ACHN (cell line): ENCODE measurements at places on chromosomes 7 and 10.

DNA sequence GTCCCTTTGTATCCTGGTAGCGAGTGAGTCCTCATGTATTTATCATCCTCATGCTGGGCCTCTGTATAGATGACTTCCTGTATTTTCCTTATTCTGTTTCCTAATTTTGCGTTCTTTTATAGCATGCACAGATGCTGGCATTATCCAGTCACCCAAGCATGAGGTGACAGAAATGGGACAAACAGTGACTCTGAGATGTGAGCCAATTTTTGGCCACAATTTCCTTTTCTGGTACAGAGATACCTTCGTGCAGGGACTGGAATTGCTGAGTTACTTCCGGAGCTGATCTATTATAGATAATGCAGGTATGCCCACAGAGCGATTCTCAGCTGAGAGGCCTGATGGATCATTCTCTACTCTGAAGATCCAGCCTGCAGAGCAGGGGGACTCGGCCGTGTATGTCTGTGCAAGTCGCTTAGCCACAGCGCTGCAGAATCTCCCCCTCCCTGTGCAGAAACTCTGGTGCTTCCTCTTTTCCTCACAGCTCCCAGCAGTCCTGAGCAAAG, 183.1 kb upstream of the PRSS58 start:
- DNase-seq, result no peak

DNA sequence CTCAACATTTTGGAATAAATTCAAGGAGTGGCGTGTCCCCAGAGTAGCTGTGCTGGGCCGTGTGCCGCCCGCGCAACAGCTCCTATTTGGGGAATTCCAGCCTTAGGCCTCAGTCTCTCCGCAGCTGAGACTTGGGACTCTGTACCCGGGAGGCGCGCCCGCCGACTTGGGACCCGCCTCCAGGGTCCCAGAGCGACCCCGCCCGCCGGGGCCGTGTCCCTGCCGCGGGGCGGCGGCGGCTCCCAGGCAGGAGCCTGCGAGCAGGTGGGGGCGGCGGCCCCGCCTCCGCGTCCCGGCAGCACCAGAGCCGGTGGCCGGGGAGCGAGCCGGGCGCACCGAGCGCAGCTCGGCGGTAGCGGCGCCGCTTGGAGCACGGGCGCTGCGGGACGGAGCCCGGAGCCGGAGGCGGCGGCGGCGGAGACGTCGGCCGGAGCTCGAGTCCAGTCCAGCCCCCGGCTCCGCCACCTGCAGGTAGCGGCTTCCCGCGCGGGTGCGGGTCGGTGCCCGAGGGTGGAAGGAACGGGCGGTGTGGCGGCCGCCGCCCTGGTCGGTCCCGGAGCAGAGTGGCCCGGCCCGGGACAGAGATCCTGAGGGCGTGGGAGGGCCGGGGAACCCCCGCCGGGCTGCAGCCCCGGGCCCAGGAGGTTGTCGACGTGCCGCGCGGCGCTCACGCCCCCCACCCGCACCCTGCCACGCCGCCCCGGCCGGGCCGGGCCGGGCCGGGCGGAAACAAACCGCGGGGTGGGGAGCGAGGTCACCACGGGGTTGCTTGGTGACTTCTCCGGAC, at the start of gene WIPF3:
Gene WIPF3 (plus strand): TSS at position 301 of the 787 bp plus-strand sequence. CDS start 28,217 bp downstream, outside the sequence.
- DNase-seq, result peak; percentile 50

GRCh38 chr7:55504967-55505658, 67.2 kb downstream of the VOPP1 start:
- no peak for DNase-seq

DNA sequence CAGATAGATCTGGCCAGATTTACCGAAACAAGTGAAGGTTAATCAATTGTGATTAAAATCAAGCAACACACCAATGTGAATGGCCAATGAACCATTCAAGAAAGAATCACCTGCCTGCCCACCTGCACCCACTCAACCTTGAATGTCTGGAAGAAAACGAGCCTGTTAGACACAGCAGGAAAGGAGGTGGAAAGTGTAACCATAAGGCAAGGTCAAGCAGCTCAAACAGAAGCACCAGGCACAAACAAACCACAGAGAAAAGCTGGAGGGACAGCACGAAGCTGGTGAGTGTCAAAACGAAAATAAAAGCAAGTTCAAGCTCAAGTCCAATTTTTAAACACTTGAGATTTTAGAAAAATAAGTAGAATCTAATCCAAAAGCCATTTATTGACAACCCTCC, 64.9 kb downstream of the STEAP1B start:
- no peak for DNase-seq

DNA sequence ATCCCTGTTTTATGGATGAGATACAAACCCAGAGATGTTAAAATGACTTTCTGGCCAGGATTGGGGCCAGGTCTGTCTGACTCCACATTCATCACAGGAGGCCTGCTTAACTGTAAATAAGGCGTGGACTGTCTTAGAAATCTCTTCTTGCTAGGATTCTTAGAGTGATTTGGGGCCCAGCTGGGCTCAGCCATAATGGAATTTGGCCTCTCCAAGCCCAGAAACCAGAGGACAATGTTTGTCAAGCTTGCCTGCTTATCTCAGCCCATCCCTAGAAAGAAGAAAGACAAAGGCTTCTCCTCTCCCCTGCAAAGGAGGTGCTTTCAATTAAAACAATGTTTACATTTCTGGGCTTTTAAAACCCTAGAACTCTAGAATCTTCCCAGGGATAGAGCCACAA, 2.9 kb downstream of the HABP2 start:
- DNase-seq, result no peak

GRCh38 chr10:103982639-103983038, 15.7 kb downstream of the SLK start:
- DNase-seq, result peak; percentile 45

DNA sequence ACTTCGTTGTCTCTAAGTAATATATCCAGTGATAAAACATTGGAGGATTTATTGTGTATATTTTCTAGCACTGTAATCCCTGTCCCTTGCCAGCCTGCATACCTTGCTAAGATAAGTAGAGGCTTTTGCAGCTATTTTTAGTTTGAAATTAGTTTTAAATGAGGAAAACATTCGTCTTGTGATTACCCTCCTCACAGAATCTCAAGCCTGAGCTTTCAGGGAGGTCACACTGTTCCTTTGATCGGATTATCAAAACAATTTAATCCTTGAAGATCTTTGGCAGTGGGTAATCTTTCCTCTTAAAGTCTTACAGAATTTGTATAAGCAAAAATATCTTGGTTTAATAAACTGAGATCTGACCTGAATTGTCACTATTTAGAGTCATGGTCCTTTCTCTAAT, 897.0 kb upstream of the CELF2 start:
- no peak for DNase-seq

GRCh38 chr7:156082048-156083040, 270.1 kb upstream of the SHH start:
- DNase-seq, result no peak

DNA sequence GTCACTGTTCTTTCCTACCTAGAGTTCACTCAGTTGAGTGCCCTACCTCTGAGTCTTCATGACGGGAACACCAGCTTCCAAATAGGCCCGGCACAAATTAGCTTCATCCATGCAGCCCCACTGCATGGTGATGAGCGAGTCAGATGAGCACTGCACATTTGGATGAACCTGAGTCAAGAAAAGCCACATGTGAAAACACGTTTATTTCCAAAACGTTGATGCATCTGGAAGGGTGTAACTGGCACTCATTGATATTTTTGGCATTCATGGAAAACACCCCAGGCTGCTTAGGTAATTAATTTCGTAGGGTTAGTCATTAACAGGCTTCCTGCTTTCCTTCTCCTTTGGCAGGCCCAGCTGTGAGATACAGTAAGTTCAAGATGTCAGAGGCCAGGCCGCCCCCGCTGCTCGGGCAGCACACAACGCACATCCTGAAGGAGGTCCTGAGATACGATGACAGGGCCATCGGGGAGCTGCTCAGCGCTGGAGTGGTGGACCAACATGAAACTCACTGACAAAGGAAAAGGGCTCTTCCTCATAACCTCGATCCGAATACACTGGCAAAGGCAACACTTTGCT, 725.2 kb downstream of the SUGCT start:
- DNase-seq, result no peak

DNA sequence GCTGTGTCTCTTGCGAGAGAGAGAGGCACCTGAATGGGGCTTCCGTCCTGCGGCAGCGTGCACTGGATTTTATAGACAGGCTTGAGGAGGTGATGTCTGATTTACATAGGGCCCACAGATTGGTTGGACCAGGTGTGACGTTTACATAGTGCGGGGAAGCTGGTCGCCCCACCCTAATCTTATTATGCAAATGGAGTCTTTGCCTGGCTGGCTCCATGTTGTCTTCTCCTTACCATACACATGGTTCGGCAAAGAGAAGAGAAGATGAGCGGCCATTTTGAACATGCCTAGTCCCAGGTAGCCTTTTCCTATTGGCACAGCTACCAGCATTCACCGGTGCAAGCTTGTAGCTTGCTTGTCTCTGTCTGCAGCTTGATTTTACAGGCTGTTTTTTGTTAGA, 238.5 kb upstream of the GALNT17 start:
- DNase-seq, result no peak

GRCh38 chr10:89632824-89633223, 12.2 kb downstream of the PANK1 start:
- peak; percentile 35 for DNase-seq

DNA sequence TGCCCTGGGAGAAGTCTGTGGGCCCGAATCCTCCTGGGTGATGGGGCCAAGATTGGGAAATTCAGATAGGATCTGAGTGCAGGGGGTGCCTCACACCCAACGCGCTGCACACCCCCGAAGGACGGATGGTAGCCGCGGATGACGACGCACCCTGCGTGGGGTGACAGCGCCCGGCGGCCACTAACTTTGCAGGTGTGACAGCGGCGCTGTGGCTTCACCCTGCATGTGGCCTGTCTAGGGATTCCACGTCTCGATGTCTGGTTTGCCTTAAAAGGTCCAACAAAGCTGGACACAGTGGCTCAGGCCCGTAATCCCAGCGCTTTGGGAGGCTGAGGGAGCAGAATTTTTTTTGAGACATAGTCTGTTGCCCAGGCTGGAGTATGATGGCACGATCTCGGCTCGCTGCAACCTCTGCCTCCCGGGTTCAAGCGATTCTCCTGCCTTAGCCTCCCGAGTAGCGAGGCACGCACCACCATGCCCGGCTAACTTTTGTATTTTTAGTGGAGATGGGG, 18.6 kb downstream of the ADAP1 start:
- no peak for DNase-seq

GRCh38 chr7:28107960-28108359, 72.6 kb downstream of the JAZF1 start:
- peak; percentile 79 for DNase-seq

DNA sequence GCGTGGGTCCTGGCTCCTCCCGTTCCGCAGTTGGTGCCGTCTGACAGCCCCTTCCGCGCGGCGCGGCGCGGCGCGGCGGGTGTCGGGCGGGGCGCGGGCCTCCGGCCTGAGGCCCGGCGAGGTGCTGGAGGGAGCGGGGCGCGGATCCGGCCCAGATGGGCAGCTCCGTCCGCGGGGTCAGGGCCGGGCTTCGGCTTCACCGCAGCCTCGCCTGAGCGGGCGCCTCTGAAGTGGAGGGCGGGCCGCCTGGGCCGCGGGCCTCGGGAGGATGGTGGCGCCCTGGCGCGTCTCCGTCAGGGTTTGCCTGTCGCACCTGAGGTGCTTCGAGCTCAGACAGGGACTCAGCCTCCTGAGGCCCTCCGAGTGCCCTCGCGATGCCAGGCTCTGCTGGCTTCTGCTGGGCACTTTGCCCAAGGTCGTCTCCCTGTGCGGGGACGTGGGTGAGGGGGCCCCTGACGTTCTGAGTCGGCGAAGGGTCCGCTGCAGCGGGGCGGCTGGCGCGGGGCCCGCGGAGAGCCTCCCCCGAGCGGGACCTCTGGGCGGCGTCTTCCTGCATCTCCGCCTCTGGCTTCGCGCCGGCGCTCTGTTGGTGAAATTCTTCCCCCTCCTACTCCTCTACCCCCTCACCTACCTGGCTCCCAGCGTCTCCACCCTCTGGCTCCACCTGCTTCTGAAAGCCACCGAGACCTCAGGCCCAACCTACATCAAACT, 473 bp downstream of the ADCK2 start:
- peak; percentile 52 for DNase-seq

DNA sequence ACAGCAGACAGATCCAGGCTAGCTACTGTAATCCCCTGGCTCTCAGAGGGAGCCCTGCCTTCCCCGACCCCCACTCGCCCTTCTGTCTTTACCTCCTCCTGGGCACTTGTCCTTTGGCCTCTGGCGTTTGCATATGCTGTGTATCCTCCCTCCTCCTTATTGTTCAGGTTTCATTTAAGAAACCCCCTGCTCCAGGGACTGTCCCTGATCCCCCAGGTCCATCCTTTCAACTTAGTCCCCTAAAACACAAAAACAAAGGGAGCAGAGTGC, 25.7 kb downstream of the GRID1 start:
- no peak for DNase-seq

DNA sequence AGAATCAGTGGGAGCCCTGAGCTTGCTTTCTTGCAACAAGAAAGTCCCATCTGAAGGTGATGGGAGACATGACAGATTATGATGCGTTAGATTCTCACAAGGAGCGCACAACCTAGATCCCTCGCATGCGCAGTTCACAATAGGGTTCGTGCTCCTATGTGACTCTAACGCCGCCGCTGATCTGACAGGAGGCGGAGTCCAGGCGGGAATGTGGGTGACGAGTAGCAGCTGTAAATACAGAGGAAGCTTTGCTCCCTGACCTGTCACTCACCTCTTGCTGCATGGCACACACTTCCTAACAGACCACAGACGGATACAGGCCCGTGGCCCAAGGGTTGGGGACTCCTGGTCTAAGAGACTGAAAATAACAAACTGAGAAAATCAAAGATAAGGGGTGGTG, 1163.4 kb upstream of the AUTS2 start:
- DNase-seq, result no peak

DNA sequence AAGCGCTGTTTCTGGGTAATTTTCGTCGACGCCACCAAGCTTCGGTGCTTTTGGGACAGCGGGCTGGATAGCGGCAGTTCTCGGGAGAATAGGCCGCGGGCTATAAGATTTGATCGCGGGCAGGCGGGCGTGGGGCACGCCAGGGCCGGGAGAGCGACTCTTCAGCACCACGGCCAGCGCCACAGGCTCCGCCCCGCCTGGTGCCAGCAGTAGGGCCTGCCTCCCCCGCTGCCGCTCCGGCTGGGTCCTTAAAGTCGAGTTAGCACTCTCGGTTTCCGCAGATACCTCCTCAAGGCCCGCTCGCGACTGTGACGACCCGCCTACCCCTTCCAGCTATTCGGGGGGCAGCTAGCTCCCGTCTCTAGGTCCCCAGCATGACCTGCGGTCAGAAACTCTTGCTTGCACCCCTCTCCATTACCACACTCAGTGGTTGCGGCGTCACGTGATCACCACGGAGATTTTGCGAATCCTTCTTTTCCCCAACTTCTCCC, 9.4 kb downstream of the NXPH1 start:
- peak; percentile 15 for DNase-seq

GRCh38 chr7:79529214-79529880, 75.9 kb upstream of the MAGI2 start:
- DNase-seq, result no peak

GRCh38 chr10:29486433-29486832, 148.3 kb downstream of the SVIL start:
- DNase-seq, result no peak
